Stomach (tissue), 19 donors: ENCODE measurements at places on chromosomes 3 and 15. TPM values are rescaled to one million over a fixed set of nuclear protein-coding genes. Genes with fewer than 3 reads are reported as not detected.

DNA sequence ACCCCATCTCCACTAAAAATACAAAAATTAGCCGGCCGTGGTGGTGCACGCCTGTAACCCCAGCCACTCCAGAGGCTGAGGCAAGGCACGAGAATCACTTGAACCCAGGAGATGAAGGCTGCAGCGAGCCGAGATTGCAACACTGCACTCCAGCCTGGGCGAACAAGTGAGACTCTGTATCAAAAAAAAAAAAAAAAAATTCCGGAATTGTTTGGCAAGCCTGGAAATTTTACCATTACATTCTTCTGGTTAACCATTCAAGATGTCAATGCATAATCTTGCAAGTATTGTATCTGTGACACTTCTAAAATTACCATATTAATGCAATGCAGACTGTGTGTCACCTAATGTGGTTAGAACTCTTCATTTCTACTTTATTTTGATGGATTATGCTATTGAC, 67.0 kb downstream of the CSNK1G1 start:
- no peak for DNase-seq

- DNase-seq, result no peak
Observed at GRCh38 chr15:92818651-92819277, 81.4 kb upstream of the CHD2 start.

The IL17RD gene
- total RNA-seq, result 1.3 TPM

DNA sequence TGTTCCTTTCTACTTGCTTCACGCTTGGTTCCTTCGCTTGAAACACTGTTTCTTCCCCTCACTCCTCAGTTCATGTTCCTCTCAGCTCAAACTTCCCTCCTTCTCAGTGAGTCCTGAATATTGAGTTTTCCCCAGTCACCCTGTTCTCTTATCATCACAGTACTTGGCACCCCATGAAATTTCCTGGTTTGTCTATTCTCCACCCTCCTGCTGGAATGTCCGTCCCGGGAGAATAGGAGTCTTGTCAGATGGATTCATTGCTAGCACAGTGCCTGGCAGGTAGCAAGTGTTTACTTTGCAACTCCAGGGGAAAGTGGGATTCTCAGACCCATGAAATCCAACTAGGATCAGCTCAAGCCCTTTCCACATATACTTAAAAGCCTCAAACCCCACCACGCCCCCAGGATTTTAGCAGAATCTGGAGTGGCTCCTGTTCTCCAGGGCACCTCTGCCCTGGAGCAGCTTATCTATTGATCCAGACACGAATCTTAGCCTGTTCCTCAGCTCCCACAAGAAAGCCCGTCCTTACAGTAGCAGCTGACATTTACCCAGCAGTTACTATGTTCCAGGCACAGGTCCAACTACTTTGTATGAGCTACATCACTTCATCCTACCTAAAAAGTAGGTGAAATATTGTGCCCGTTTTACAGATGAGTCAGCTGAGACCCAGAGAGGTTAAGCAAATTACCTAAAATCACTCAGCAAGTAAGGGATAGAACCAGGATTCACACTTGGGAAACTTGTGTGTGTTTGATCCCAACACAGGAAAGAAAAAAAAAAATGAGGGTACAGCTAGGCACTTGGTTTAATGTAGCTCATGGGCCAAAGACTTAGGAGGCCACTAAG, 36.8 kb upstream of the MAP3K13 start:
- DNase-seq, result peak; percentile 28

The LRRIQ4 gene
- not detected for total RNA-seq

GRCh38 chr3:68666429-68667136, 265.8 kb downstream of the TAFA4 start:
- DNase-seq, result peak; percentile 64

- no peak for DNase-seq
Observed at GRCh38 chr15:23067416-23067815, 28.0 kb upstream of the TUBGCP5 start.
